ENCODE measurements at places on chromosomes 4 and X.

GRCh38 chr4:75289914-75290582 is 224.2 kb downstream of the RCHY1 start:
- no peak for DNase-seq

DNA sequence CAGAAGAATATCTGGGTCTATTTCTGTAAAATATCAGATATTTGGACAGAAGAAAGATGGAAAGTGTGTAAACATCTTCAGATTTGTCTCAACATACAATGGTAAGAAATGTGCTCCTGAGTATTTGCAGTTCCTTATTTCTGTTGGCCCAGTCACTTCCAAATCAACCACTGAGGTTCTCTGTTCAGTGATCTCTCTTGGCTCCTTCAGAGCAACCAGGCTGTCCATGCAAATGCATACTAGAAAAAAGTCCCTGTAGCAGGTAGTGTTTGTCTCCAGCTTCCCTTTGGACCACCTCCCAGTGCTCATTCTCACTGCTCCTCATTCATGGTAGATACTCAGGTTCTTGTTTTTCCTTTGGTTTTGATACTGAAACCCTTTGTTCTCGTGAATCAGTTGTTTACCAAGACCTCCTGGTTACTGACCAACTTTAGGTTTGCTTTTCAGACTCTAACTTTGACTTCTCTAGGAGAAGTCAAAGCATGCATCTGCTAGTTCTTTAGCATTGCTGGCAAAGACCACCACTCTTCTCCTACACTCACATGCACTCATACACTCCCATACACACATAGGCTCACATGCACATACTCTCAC is 28.8 kb downstream of the ASIC5 start:
- DNase-seq: no peak

- no peak for DNase-seq
Measured at GRCh38 chr4:76430519-76431388, 4.3 kb upstream of the SHROOM3 start.

DNA sequence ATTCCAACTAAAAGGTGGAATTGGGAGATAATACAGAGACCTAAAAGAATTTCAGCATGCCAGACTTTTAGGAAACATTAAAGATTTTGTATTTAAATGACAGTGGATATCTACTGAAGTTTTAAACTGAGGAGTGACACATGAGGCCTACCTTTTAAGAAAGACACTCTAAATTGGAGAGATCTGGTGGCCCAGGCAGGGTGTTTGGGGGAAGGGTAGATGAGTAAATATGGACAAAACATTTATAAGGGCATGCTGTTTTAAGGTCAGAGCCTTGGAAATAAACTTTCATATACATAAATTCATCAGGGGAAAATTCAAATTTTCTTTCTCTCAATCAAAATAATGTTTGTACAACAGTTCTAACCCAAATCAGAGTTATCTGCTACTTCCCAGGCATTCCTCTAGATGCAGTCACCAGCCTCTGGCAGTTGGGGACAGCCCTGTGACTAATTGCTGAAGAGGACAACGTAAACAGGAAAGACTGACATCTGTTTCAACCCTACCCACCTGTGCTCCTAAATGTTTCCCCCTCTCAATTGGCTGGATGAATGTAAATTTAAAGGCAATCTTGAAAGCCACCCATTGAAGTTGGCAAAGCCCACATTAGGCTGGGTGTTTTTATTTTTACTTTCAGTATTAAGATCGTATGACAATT is 1646.9 kb upstream of the ADGRL3 start:
- no peak for DNase-seq

DNA sequence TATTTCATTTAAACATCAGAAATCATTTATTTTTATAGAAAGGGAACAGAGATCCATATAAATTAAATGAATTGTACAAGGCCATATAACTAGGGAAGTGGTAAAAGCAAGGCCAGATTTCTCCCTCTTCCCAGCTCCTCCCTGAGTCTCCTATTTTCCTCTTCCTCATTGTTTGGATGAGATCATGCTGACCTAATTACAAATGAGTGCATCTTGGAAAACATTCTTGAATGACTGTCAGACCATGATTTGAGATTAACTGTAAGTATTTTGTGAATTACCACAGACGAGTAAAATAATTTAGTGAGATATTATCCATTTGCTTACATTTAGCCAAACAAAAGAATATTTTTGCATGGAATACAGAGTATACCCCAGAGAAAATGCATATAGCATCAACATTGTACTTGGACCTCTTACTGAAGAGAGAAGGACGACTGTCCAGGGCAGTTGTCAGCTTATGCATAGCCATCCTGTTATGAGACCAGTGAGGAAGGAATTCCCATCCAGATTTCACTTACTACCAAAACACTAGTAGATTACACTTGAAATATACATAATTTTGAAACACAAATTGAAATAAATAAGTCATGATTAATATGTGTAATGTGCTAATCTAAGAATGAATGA is 47.3 kb downstream of the SLAIN2 start:
- no peak for DNase-seq

DNA sequence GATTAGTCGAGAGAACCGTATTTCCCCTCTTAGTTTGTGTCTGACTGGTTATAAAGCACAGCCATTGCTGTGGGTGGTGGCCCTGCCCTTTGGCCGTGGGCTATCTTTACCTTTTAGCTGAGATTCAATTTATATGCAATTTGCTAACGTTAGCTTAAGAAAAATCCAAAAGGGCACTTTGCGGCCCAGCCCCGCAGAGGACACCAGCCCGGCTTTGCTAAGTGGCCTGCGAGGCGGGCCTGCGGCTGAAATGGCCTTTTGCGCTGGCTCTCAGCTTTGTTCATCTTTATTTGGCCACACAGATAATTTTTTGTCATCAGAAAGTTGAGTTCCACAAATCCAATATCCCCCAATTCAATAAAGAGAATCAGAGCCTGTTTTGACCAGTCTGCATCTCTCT is 48.3 kb downstream of the CPZ start:
- DNase-seq: no peak

GRCh38 chr4:81914623-81915022 is 442.9 kb upstream of the RASGEF1B start:
- no peak for DNase-seq

DNA sequence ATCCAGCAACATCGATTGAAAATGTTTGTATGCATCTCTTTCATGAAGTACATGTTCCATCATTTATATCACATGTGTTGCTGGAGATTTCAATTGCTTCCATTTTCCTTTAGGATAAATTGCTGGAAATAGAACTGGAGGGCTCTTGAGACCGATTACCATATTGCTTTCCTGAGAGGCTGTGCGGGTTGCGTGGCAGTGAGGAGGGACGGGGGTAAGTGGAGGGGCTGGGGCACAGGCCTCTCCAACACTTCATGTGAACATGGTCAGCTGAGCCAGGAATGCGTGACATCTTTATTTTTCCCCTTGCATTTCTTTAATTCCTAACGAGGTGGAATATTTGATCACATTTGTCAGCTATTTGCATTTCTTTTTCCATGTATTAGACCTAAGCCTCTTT is 144.6 kb downstream of the TBL1X start:
- DNase-seq: no peak

DNA sequence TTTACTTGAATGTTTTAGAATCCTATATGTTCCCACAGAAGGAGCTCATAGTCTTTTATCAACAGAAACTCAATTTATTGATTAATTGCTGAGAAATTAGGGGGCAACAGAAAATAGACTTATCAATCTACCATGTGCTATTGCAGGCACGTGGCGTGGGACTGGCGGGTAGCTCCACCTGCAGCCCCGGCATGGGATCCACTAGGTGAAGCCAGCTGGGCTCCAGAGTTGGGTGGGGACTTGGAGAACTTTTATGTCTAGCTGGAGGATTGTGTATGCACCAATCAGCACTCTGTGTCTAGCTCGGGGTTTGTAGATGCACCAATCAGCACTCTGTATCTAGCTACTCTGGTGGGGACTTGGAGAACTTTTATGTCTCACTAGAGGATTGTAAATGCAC is 3.3 kb upstream of the OCIAD1 start:
- DNase-seq: no peak

- no peak for DNase-seq
Measured at GRCh38 chr4:58600290-58600689, 1490.1 kb upstream of the IGFBP7 start.

DNA sequence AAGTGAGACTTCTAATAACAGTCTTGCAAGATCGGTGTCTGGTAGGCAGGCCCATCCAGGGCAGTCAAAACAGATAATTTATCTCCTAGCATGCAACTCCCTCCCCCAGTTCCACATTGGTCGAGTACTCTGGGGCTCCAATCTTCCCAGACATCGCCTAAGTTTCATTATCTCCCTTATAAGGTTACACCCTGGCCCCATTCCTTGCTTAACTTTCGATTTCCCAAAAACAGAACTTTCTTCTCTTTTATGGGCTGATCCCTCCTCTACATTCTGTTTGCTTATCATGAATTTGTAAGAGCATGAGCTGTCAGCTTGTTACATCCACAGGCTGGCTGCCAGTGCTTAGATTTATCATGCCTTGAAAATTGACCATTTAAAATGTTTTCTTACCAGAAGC is 471.3 kb downstream of the TECRL start:
- no peak for DNase-seq

DNA sequence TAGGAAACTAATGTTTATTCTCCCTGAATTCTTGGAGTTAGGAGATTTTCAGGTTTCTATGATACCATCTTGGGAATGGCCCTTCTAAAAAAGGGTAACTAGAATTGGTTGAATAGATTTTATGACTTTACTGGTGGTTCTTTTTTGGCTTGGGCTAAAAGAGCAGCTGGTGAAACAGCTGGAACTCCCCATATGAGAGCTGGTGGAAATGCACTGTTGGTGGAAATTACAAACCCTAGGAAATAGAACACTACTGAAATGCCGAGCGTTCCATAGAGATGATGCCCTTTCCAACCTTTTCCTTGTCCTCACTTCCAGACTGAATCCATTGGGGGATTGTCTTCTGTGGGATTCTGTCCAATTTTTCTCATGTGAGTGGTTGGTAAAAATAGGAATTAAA is 139.5 kb downstream of the STIM2 start:
- DNase-seq: no peak

DNA sequence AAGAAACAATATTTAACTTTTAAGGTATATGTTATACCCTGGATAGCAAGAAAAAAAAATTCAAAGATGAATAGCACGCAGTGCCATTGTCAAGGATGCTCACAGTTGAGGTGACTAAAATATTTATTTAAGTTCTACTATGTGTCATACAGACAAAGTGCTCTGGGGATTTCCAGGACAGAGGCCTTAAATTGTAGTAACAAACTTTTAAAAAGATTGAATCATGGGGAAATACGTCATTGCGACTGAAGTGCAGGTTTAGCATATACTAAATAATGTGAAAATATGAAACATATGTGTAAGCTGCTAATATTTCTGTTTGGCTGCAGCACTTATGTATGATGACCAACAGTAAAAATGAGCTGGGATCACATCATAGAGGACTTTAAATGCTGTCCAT is 748.0 kb upstream of the PCDH7 start:
- DNase-seq: no peak

GRCh38 chr4:159291176-159291575 is 188.3 kb downstream of the RAPGEF2 start:
- DNase-seq: no peak

DNA sequence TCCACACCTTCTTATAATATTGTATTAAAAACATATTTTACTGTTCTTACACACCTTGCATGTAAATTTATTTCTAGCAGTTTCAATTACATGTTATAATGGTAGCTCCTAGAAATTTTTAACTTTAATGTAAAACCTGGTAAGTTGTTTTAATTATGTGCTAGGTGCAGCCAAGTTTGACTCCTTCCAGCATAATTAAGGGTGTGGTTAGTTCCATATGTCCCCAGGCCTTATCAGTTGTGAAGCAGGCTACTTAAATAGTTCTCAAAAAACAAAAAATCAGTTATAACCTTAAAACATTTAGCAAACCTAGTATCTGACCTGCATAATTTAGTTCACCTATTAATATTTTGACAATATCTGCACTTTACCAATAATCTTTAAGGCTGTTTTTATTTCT is 26.9 kb upstream of the PASD1 start:
- no peak for DNase-seq

- no peak for DNase-seq
Measured at GRCh38 chrX:14939644-14940043, 66.4 kb downstream of the MOSPD2 start.

GRCh38 chrX:109873574-109873973 is 129.3 kb upstream of the TMEM164 start:
- DNase-seq: no peak

DNA sequence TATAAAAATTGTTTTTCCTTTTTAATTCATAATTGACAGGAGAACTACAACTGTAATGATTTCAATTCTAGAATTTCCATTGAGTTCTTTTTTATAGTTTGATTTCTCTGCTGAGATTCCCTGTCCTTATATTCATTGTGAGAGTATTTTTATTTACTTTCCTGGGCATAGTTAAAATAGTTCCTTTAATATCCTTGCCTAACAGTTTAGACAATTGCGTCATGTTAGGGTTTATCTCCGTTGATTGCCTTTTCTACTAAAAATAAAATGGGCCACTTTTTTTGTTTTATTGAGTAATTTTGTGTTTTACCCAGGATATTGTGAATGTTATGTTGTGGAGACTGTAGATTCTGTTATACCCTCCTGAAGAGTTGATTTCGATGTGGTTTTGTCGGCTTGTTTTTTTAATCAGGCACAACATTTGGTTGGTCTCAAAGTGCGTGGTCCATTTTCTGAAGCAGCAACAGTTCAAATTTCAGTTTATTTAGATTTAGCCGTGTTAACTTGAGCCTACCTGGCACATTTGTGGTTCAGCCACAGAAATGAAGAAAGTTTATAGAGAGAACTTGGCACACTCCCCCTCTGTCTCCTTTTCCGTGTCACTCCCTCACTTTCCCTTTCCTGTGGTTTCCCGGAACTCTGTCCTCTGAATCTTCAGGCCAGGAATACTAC is 16.0 kb upstream of the PRRG1 start:
- DNase-seq: no peak

DNA sequence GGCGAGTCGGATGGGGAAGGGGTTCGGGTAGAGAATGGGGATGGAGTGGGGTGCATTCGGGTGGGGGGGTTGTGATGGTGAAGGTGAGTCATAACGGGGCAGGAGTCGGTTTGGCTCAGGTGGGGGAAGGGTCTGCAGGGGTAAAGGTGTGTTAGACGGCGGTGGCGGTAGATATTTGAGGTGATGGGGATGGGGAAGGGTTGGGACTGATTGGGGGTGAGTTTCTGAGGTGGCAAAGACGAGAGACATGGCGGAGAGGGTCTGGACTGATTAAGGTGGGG is 738 bp downstream of the SYP start:
- DNase-seq: no peak

- DNase-seq: no peak
Measured at GRCh38 chr4:10608501-10609219, 75.9 kb downstream of the CLNK start.

GRCh38 chrX:120732461-120732860 is 102.6 kb upstream of the C1GALT1C1 start:
- no peak for DNase-seq

- no peak for DNase-seq
Measured at GRCh38 chr4:72209600-72209999, 177.8 kb downstream of the NPFFR2 start.

GRCh38 chr4:17038510-17039176 is 140.2 kb upstream of the LDB2 start:
- no peak for DNase-seq

DNA sequence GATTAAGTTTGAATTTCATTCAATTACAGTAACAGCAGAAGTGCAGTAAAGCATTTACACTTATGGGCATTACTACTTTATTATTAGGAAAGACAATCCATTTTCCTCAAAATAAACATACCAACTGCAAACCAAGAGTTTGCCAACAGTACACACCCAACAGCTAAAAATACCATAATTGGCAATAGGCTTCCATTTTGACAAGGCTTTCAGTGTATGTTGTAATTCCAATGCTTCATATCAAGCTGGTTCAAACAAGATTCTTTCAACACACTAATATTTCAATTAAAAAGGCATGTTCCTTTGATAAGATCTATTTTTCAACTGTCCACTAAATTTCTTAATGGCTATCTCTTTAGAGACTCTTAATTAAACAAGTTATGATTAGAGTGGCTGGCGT is 12.1 kb downstream of the EIF1AX start:
- no peak for DNase-seq

Data from NCI-H1436 treated with DMSO at 0.1 percent for 48 hours (cell line).